ENCODE measurements at places on chromosomes 3 and 15.

- no peak for DNase-seq
These were observed 13.4 kb downstream of the APOD start for GRCh38 chr3:195570344-195570743.

- no peak for DNase-seq
These were observed 237.1 kb upstream of the CFAP20DC start for GRCh38 chr3:59286791-59287531.

DNA sequence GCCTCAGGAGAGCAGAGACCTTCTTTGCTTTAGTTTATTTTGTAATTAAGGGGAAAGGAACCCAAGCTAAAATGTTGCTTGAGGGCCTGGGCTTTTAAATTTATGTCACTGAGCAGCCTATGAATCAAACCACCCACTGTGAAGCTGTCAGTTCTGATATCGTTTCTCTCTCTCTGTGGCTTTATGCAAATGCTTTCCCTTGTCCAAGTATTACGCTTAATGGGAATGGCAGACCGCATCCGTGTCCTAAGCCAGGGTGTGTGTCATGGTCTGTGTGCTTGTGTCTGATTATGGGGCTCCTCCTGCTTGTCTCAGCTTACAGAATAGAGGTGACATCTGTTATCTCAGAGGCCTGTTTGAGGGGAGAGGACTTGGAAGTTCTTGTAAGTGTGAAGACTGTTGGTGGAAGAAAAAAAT lies 82.4 kb downstream of the EBLN2 start:
- DNase-seq: no peak

GRCh38 chr3:101038393-101038792 lies 45.2 kb upstream of the ABI3BP start:
- DNase-seq: no peak

GRCh38 chr3:50503504-50504342 lies at the start of gene CACNA2D2:
TSS of gene CACNA2D2 (minus strand) at chr3:50503634. CDS start at chr3:50503423, 211 bp downstream.
- peak; percentile 74 for DNase-seq

- DNase-seq: no peak
These were observed 5.6 kb downstream of the ALPK3 start for GRCh38 chr15:84822653-84823281.

- DNase-seq: peak; percentile 27
These were observed at the start of gene CTDSPL for GRCh38 chr3:37861620-37862041. TSS of gene CTDSPL (plus strand) at chr3:37861880. CDS start at chr3:37862200, 320 bp downstream.

- DNase-seq: no peak
These were observed 429.3 kb upstream of the PDZRN3 start for GRCh38 chr3:74053970-74054516.

DNA sequence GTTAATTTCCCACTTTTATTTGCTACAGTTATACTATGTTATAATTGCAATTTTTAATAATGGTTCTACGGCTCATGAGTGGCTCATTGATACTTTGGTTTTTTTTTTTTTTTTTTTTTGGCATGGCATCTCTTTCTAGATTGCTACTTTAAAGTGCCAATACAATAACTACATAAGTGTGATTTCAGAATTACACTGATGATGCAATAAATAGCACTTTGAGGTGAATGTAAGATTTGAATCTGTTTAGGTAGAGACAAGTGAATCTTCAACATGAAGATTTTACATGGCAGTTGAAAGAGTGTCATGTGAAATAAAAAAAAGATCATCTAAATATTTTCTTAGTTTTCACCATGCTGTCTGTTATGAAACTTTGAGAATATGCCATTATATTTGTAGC lies 75.7 kb downstream of the KBTBD8 start:
- DNase-seq: no peak

- DNase-seq: no peak
These were observed 110.1 kb downstream of the KCNMB2 start for GRCh38 chr3:178646186-178646862.

- DNase-seq: no peak
These were observed 75.8 kb downstream of the CPN2 start for GRCh38 chr3:194275291-194275690.

- DNase-seq: no peak
These were observed 278.1 kb downstream of the ZPLD1 start for GRCh38 chr3:102712896-102713295.

DNA sequence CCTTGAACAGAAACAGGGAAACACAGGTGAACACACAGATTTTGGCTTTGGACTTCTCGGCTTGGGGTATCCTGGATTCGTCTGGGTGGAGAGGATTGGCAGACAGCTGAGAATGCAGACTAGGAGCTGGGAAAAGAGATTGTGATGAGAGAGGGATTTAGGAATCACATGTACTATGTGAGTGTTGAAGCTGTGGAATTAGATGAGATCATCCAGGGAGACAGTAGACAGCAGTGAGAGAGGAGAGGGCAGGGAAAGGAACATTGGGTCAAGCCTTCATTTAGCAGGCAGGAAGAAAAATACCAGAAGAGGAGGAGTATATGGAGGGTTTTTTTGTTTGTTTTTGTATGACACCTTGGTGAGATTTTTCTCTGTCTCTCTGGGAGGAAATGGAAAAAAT lies 262.1 kb upstream of the TBL1XR1 start:
- no peak for DNase-seq

- no peak for DNase-seq
These were observed 319.6 kb upstream of the IL12A start for GRCh38 chr3:159668990-159669476.

DNA sequence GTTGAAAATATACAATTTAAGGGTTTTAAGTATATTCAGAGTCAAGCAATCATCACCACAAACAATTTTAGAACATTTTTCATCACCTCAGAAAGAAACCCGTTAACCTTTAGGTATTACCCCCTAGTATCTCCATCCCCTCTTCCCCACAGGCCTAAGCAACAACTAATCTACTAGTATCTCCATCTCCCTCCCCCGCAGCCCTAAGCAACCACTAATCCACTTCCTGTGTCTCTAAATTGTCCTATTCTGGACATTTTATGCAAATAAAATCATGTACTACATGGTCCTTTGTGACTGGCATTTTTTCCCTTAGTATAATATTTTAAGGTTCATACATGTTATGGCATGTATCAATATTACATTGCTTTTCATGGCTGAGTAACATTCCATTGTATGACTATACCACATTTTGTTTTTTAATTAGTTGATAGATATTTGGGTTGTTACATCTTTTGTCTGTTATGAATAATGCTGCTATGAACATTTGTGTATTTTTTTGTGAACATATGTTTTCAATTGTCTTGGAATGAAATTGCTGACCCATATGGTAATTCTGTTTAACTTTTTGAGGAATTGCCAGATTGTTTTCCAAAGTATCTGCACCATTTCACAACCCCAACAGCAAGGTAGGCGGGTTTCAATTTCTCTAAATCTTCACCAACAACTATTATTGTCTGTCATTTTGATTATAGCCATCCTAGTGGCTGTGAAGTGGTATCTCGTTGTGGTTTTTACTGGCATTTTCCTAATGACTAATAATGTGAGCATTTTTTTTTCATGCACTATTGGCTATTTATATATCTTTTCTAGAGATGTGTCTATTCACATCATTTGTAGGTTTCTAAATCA lies 215.6 kb upstream of the CD96 start:
- no peak for DNase-seq
